ENCODE measurements at places on chromosomes 3 and 15.

GRCh38 chr3:155895379-155895900 lies 25.0 kb downstream of the GMPS start:
- no peak for DNase-seq

DNA sequence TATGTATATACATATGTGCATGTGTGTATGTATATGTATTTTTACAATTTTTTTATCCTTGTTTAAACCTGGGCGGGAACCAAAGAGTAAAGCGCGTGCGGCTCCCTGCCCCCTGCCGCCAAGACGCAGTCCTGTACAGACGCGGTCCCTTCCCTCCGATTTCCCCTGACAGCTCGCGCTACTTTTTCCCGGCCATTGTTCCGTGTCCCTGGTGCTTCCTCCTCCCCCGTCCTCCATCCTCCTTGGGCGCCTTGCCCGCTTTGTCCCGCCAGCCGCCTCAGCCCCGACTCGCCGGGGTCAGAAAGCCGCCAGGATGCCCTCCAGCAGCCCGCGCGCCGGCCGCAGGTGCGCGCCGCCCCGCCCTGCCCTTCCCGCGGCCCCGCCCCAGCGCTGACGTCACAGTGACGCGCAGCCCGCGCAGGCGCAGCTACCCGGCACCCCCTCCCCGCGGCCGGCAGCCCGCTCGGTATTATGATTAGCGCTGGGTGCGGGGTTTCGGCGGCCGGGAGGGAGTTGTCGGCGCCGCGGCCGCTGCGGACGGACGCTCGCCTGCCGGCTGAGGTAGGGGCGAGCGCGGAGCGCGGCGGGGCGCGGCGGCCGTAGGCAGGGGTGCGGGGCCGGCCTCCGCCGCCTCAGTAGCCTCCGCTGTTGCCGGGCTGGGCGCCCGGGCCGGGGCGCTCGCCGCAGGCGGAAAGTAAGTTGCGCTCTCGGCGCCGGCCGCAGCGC lies at the start of gene SNRK:
Gene SNRK (plus strand): TSS at position 426 of the 726 bp plus-strand sequence. CDS start 16,664 bp downstream, outside the sequence.
- peak; percentile 69 for DNase-seq

DNA sequence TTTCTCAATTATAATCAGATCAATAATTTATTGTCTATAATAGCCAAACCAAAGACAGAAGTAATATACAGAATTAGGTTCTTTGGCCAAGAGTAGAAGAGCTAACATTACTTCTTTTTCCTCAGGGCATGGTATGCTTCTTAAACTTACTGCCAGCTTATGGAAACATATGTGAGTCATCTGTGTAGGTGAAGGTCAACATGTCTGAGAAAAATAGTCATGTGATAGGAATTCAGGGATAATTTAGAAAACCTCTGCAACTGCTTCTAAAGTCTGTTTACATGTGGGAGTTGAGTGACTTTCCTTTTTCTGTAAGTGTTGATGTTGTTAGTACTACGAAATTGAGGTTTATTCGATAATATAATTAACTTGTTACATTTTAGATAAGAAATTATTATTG lies 19.2 kb upstream of the MAP6D1 start:
- DNase-seq, result no peak

DNA sequence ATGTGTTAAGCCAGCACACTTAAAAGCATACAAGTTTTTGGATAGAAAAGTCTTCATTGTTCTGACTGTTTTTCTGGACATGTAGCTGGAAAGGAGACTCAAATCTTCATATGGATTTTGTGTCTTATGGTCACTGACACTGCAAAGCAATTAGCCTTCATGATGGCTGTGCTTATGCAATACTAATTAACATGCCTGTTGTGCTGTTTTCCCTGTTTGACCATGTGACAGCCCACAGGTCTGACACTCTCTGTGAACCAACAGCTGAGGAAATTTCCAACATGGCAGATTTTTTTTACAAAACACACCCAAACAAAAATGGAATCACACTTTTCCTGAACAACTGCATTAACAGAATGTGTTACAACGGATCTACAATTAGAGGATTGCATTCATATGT lies 248.4 kb downstream of the ROBO2 start:
- no peak for DNase-seq

GRCh38 chr3:64355401-64355807 lies 130.1 kb upstream of the PRICKLE2 start:
- DNase-seq, result no peak

GRCh38 chr3:150254309-150254708 lies 153.8 kb upstream of the TSC22D2 start:
- no peak for DNase-seq

DNA sequence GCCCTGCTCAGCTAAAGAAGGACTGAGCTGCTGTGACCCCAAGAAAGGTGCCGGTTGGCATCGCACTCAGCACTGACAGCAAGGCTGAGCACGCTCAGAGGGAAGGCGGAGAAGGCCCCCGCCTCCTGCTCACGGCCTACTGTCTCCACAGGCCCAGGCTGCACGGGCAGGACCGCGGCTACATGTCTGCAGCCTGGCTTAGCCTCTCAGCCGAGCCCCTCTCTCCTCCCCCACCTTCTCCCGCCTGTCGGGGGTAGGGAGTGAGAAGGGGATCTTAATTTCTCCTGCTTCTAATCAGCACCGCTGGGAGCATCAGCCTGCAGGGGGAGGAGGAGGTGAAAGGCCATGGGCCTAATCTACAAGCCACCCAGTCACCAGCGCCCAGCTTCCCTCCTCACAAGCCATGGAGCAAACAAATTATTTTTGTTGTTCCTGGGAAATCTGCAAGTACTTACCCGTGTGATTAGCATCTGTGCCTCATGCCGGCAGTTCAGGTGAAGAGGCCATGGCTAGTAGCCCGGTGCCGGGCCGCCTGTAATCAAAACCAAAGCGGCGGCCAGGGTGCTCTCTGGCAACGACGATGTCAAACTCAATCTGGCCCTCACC lies 68.1 kb downstream of the EPHB3 start:
- DNase-seq, result peak; percentile 51

- no peak for DNase-seq
Observed at GRCh38 chr15:81886591-81886990, 159.2 kb downstream of the MEX3B start.

DNA sequence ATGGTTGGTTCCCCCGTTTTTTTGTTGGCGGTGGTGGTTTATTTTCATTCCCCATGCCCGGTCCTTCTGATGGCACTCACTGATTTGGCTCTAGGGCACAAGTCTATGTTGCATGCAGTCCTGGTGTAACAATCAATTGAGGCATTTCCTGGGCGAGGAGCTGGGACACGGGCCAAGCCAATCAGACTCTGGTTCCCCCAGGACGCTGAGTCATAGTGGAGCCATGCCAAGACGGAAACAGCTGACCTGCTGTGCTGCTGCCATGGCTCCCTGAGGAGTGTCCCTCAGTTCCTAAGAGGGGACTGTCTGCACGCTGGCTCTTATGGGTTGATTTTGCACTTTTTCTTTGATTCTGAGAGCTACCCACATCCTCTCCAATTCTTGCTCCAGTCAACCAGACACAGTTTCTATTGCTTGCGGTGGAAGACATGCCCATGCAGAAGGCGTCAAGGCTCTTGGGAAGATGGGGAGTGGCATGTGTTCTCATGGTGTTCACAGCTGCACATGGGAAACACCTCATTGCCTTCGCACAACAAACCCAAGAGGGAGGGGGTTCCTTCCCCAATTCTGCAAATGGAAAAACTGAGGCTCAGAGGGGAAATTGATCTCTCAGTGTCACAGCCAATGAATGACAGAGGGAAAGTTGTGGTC lies 28.3 kb upstream of the ALDH1L1 start:
- no peak for DNase-seq

DNA sequence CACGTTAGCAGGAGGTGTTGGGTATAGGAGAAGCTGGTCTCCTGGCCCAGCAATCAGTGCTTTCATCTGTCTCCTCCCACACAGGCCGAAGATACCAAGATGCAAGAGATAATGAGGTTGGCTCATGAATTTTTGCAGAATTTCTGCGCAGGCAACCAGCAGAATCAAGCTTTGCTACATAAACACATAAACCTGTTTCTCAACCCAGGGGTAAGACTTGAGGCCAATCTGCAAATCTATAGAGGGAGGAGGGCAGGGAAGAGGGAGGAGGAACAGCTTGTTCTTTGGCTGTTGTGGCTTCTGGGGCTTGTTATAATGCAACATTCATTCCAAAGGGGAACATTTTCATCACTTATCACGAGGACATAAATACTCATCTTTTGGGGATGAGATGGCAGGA lies 195.3 kb downstream of the ITPR1 start:
- DNase-seq, result no peak

DNA sequence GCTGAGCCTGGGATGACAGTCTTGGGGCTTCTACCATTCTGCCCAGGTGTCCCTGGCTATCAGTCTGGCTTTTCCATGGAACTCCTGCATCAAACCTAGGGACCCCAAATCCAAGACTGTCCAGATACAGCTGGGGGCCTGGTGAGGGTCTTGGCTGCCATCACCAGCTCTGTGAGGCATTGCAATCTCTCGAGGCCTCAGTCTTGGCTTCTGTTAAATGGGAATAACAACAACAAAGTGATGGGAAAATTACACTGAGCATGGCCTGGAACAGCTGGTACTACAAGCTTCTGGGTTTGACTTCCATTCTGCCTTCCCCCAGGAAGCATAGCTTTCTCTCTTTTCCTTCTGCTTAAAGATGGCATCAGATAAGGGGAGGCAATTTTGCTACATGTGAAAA lies 50.0 kb upstream of the LCTL start:
- no peak for DNase-seq

- no peak for DNase-seq
Observed at GRCh38 chr15:59237924-59238331, 31.3 kb downstream of the LDHAL6B start.

DNA sequence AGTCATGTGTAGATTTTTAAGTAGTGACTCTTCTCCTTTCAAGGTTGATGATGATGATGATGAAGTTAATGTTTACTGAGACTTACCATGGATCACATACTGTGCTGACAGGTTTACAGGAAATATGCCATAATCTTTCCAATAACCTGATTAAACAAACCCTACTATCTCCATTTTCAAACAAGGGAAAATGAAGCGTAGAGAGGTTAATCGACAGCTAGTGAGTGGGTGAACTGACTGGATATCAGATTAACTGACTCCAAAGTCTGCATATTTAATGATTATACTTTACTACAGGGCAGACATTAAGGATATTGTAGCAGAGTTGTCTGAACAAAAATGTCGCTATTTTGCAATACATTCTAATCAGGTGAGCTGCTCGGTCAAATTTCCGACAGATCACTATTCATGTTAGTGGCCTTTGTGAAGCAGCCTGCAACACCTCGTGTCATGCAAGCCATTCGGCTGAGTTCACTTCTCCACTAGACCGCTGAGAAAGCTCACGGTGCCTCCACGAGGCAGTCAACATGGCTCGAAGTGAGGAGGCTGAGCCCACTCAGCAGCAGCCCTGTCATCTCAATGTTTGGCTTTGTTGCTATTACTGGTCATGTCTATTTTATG lies 264.2 kb downstream of the NFKBIZ start:
- no peak for DNase-seq

- DNase-seq, result peak; percentile 35
Observed at GRCh38 chr3:11643201-11643603, 513 bp downstream of the VGLL4 start.

DNA sequence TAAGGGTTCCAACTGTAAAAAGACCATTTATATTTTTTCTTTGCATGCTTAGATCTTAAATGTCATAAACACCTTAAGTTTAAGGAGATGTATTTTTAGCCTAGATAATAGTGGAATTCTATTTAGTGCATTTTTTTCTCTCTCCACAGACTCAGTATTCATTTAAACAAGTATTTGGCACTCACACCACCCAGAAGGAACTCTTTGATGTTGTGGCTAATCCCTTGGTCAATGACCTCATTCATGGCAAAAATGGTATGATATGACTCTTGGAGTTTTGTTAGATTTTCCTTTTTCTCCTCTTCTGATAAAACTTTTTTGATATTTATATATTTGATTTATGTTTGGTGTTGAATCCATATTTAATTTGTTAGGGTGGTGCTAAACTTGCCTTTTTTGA lies 7.3 kb downstream of the KIF23 start:
- DNase-seq, result no peak

- DNase-seq, result no peak
Observed at GRCh38 chr15:100760357-100760903, 119.2 kb upstream of the ALDH1A3 start.

- no peak for DNase-seq
Observed at GRCh38 chr3:126305427-126305826, 51.8 kb downstream of the KLF15 start.

DNA sequence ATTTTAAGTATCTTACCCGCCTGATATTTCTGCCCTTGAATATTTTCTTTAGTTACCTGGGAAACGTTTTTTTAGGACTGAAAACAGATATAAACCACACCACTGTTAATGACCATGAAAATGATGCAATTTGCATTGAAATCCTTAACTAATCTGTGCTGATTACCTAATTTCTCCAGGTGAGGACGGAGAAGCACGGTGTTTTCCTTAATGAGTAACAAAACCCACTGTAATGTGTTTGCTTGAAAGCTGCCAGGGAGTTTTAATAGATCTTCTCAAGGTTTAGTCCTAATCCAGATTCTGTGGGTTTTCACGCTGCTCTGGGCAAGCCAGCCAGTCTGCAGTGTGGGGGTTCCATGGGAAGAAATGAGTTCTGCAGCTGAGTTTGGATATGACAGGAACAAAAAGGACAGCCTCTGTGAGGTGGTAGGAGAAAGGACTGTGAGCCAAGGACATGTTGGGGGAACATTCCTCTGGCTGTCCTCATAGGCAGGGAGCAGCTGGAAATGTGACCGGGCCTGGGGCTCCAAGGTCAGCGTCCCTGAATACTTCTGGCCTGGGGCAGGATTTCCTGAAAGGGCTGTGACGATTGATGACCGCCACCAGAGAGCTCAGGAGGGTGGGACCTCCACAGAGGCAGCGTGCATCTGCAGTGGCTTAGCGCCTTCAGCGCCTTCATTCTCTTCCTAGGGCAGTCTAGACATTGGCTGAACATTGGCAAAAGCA lies 18.6 kb downstream of the THSD4 start:
- no peak for DNase-seq

- DNase-seq, result no peak
Observed at GRCh38 chr3:161268601-161269000, 47.5 kb downstream of the NMD3 start.

DNA sequence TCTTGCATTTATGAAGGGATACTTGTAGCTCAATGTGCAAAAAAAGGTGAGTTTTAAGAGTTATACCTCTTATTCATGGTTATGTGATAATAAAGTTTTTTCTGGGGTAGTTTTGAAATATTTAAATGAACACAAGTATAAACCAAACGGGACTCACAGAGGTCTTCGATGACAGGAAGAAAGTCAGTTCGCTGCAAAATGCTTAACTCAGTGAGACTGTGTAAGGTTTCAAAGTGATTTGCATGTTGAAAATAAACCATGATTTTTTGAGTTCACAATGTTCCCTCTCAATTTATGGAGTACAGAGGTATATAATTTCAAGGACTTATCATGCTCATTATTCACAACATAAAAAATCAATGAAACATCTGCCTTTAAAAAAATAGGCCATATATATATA lies 36.3 kb upstream of the MYH15 start:
- no peak for DNase-seq

GRCh38 chr3:143120716-143121240 lies 1.2 kb downstream of the CHST2 start:
- DNase-seq, result peak; percentile 68

- DNase-seq, result no peak
Observed at GRCh38 chr15:73682600-73683090, 1.5 kb upstream of the CD276 start.

- peak; percentile 91 for DNase-seq
Observed at GRCh38 chr3:140128631-140129030, 193.6 kb downstream of the CLSTN2 start.

GRCh38 chr3:8914491-8914890 lies 48.8 kb downstream of the RAD18 start:
- peak; percentile 83 for DNase-seq

All from NCI-H524 (cell line).